ENCODE measurements at places on chromosomes 3 and 15.

- DNase-seq = no peak
- no peaks in the 10 kb centered on the region for H3K36me3 ChIP-seq
- H3K27ac ChIP-seq = no peak overlapping the region
- peaks cover 8% of the 10 kb centered on the region for H3K27me3 ChIP-seq
- peaks cover 35% of the 10 kb centered on the region for H3K4me1 ChIP-seq
These were observed 86.8 kb upstream of the MEF2A start for GRCh38 chr15:99478977-99479376.

DNA sequence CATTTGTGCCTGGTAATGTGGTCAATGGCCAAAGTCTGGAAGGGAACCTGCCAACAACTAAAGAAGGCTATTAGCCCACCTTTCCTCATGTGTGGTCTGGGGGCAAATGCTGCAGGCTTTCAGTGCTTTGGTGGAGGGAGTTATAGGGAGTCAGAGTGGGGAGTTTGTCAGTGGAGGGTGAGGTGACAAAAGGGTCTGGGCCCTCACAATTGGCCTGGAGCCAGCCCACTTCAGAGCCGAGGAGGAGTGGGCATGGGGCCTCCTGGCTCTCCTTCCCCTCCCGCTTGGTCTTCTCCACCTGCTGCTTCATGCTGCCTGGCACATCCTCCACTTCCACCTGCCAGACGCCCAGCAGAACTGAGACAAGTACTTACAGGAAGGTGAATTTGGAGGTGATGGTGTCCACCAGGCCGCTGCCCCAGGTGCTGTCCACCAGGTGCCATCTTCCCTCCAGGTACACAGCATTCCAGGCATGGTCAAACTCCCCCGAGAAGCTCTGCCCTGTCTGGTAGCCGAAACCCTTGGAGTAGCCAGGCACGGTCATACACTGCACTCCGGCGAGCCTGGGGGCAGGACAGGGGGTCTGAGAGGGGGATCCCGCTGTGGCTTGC lies 40.9 kb downstream of the KY start:
- no peaks in the 10 kb centered on the region for H3K4me1 ChIP-seq
- no peaks in the 10 kb centered on the region for H3K36me3 ChIP-seq
- DNase-seq = no peak
- H3K4me3 ChIP-seq = no peak overlapping the region
- peaks cover 24% of the 10 kb centered on the region for H3K27me3 ChIP-seq

- H3K4me3 ChIP-seq = no peak overlapping the region
- H3K4me1 ChIP-seq = peaks cover 69% of the 10 kb centered on the region
- peak overlapping the region; percentile 19 for H3K27ac ChIP-seq
- no peaks in the 10 kb centered on the region for H3K36me3 ChIP-seq
These were observed 761.7 kb downstream of the ROBO1 start for GRCh38 chr3:79006077-79006476.

- H3K27me3 ChIP-seq = no peaks in the 10 kb centered on the region
- H3K36me3 ChIP-seq = no peaks in the 10 kb centered on the region
- H3K4me1 ChIP-seq = no peaks in the 10 kb centered on the region
- no peak overlapping the region for H3K4me3 ChIP-seq
- H3K27ac ChIP-seq = no peak overlapping the region
- DNase-seq = no peak
These were observed 131.8 kb upstream of the C2CD4B start for GRCh38 chr15:62296756-62297507.

DNA sequence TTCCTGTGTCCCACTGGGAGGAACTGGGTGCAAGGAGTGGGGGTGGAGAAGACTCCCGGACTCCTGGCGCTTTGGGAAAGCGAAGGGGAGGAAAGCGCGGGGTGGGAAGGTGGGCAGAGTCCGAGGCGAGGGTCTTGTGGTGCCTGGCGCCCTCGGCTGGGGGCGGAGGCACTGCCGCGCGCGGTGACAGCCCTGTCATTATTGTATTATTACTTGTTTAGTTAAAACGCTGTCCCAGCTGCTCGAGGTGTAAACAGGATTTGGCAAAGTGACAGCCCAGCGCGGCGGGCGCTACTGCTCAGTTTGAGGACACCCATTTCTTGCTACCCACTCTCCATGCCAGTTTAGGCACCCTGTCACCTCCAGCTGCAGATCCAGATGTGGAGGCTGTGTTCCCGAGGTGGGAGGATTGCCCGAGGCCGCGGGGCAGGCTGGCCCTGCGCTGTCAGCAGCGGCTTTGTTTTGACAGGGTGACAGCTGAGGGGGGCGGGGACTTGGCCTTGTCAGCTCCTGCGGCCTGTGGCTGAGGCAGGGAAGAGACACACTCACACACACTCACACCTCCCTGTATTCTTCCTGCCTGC lies 1.0 kb downstream of the KAT2B start:
- peaks cover 36% of the 10 kb centered on the region for H3K4me1 ChIP-seq
- H3K4me3 ChIP-seq = peak overlapping the region; percentile 78
- H3K36me3 ChIP-seq = no peaks in the 10 kb centered on the region
- DNase-seq = peak; percentile 61
- no peak overlapping the region for H3K27ac ChIP-seq

DNA sequence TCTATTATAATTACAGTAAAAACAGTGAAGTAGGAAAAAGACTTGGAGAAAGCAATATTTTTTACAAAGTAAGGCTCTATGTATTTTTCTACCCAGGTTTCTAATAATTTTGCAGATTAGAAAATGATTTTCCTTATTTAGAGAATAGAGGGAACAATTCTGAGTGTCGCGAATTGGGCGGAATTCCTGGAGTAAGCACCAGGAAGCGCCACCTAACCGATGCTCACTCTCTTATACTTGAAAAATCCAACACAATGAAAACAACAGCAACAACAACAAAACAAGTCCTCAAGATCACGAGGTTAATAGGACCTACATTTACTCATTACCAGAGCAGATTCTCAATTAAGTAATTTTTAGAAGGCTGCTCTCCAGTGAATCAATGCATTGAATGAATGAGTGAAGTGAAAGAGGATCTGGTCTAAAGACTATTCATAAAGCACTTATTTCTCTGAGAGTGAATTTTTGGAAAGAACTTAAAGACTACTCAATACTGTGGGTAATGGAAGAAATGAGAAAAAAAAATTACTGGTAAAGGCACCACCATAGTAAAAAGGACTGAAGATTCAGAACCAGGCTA lies 158.0 kb downstream of the MEIS2 start:
- peaks cover 2% of the 10 kb centered on the region for H3K36me3 ChIP-seq
- peaks cover 17% of the 10 kb centered on the region for H3K4me1 ChIP-seq
- H3K4me3 ChIP-seq = no peak overlapping the region

GRCh38 chr15:88525418-88525817 lies 21.1 kb downstream of the DET1 start:
- no peak overlapping the region for H3K27ac ChIP-seq
- no peaks in the 10 kb centered on the region for H3K4me1 ChIP-seq
- H3K4me3 ChIP-seq = no peak overlapping the region
- DNase-seq = no peak
- no peaks in the 10 kb centered on the region for H3K36me3 ChIP-seq
- no peaks in the 10 kb centered on the region for H3K27me3 ChIP-seq

DNA sequence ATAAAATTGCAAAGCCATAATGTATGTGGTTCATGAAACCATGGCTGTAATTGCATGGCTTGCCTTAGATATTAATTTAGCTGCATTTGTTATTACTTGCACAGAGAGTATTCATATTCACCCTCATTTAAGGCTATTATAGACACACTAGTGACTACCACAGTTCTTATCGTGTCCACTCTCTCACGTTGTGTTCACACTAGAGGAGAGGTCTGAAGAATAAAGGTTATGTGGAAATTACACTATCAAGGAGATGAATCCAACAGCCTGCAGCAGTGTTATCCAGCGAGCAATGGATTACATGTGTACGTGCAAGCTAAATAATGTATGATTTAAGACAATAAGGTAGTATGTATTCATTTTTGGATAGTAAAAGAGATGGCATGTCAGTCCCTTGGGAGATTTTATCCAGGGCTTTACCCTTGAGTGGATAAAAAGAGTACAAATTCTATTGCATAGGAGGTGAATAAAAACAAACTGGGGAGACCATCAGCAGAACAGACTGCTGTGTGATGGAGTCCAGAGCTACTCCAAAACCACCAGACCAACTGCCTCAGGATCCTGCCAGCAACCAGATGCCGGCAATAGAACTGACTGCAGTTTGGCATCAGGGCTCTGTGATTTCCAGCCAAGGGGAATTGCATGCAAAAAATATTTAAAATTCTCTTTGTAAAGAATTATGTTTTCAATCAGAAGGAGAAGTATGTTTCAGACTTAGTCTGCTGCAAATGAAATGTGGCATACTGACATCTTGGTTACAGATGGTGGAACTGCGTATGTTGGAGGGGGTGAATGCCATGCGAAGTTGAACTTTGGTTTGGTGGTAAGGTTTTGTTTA lies 146.6 kb downstream of the RBMS3 start:
- DNase-seq = no peak
- H3K36me3 ChIP-seq = no peaks in the 10 kb centered on the region
- H3K4me1 ChIP-seq = no peaks in the 10 kb centered on the region
- no peak overlapping the region for H3K27ac ChIP-seq

- H3K27ac ChIP-seq = no peak overlapping the region
- H3K36me3 ChIP-seq = no peaks in the 10 kb centered on the region
- H3K4me3 ChIP-seq = no peak overlapping the region
- no peaks in the 10 kb centered on the region for H3K4me1 ChIP-seq
- no peak for DNase-seq
- H3K27me3 ChIP-seq = no peaks in the 10 kb centered on the region
These were observed 179.4 kb downstream of the CD47 start for GRCh38 chr3:107911337-107912000.

DNA sequence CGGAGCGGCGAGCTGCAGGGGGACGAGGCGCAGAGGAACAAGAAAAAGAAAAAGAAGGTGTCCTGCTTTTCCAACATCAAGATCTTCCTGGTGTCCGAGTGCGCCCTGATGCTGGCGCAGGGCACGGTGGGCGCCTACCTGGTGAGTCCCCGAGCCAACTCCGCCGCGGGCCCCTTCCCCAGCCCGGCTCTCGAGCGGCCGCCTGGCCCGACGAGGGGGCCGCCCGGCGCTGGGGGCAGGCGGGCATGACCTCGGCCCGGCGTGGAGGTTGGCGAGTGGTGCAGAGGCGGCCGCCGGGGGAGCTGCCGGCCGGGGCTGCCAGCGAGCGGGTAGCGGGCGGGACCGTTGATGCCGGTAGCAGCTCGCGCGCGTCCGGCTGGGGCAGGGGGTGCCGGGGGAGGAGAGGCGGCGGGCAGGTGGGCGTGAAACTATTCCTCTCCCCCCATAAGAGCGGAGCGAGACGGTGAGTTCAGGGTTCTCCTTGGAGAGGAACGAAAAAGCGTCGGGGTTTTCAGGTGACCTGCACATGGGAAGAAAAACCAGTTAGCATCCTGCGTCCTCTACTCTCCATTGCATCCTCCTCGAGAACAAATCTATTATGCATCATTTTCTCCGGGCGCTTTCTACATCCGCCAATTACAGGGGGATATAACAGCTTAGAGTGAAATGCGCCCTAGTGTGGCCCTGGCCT lies 585 bp downstream of the SLCO3A1 start:
- peaks cover 4% of the 10 kb centered on the region for H3K27me3 ChIP-seq
- DNase-seq = no peak
- H3K27ac ChIP-seq = no peak overlapping the region
- H3K36me3 ChIP-seq = no peaks in the 10 kb centered on the region
- H3K4me3 ChIP-seq = no peak overlapping the region
- no peaks in the 10 kb centered on the region for H3K4me1 ChIP-seq

DNA sequence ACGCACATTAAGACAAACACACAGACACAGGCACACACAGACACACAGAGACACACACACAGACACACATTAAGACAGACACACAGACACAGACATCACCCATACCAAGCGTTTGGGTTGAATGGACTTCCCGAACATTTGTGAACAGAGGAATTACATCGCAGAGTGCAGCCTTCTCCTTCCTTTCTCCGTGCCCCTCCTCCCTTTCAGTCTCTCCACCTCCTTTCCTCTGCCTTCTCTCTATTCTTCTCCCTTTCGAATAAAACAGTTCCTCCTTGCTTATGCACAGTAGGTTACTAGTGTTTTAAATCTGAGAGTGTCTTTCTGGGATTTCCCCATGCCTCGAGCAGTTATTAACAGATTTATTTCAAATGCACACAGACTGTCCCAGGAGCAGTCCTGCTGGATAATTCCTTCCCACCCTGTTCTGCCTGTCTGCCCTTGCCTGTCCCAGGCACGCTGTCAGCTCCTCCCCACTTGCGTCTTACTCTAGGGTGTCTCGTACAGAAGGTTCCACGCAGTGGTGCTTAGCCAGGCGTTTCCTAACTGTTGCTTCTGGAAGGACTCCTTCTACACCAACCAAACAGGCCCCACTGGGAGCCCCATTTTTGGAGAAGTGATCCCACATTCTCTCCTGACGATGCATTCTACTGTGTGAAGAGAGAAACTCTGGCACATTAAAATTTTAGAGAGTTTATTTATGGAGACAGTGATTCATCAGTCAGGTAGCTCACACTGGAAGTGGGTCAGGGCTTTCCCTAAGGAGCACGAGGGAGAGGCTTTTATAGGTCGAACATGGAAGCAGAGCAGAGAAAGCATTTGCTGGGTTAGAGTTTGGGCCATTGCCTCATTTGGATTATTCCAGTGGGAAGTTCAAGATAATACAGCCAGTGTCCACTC lies 163.8 kb downstream of the SV2B start:
- no peaks in the 10 kb centered on the region for H3K36me3 ChIP-seq
- no peak overlapping the region for H3K4me3 ChIP-seq
- no peak overlapping the region for H3K27ac ChIP-seq
- H3K27me3 ChIP-seq = no peaks in the 10 kb centered on the region
- no peak for DNase-seq
- H3K4me1 ChIP-seq = no peaks in the 10 kb centered on the region

- no peaks in the 10 kb centered on the region for H3K27me3 ChIP-seq
- H3K4me1 ChIP-seq = no peaks in the 10 kb centered on the region
- H3K36me3 ChIP-seq = no peaks in the 10 kb centered on the region
- DNase-seq = no peak
These were observed 12.6 kb upstream of the SPINK8 start for GRCh38 chr3:48345946-48346572.

GRCh38 chr3:33433843-33434242 lies 6.4 kb downstream of the UBP1 start:
- no peak for DNase-seq
- peaks cover 79% of the 10 kb centered on the region for H3K4me1 ChIP-seq
- H3K36me3 ChIP-seq = no peaks in the 10 kb centered on the region
- H3K4me3 ChIP-seq = no peak overlapping the region
- no peaks in the 10 kb centered on the region for H3K27me3 ChIP-seq
- H3K27ac ChIP-seq = no peak overlapping the region

- DNase-seq = no peak
- H3K4me3 ChIP-seq = no peak overlapping the region
- no peaks in the 10 kb centered on the region for H3K27me3 ChIP-seq
- H3K4me1 ChIP-seq = no peaks in the 10 kb centered on the region
These were observed 40.6 kb downstream of the DPP8 start for GRCh38 chr15:65476903-65477302.

- no peaks in the 10 kb centered on the region for H3K27me3 ChIP-seq
- H3K36me3 ChIP-seq = no peaks in the 10 kb centered on the region
- no peak overlapping the region for H3K27ac ChIP-seq
- peaks cover 10% of the 10 kb centered on the region for H3K4me1 ChIP-seq
- DNase-seq = no peak
These were observed 48.1 kb upstream of the MAP4 start for GRCh38 chr3:48064292-48064829.

GRCh38 chr3:119063471-119063870 lies 28.8 kb upstream of the IGSF11 start:
- H3K4me1 ChIP-seq = no peaks in the 10 kb centered on the region
- no peak overlapping the region for H3K4me3 ChIP-seq
- H3K36me3 ChIP-seq = no peaks in the 10 kb centered on the region
- no peak overlapping the region for H3K27ac ChIP-seq

All from HepG2 (cell line).